ENCODE measurements at places on chromosomes 1 and 21.

DNA sequence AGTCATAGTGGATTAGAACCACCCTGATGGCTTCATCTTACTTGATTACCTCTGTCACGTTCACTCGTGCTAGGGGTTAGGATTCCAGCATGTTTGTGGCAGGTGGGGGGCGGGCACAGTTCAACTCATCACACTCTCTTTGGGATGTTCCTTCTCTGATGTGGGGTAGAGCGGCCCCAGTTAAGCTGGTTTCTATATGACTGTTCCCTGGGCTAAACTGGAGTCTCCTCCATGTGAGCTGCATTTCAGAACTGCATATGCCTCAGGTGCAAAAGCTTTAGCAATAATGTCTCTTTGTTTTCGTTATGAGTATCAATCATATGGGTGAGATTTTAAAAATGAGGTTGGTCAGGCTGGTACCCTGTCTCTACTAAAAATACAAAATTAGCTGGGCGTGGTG, 393.2 kb downstream of the RPS6KC1 start:
- DNase-seq = no peak

DNA sequence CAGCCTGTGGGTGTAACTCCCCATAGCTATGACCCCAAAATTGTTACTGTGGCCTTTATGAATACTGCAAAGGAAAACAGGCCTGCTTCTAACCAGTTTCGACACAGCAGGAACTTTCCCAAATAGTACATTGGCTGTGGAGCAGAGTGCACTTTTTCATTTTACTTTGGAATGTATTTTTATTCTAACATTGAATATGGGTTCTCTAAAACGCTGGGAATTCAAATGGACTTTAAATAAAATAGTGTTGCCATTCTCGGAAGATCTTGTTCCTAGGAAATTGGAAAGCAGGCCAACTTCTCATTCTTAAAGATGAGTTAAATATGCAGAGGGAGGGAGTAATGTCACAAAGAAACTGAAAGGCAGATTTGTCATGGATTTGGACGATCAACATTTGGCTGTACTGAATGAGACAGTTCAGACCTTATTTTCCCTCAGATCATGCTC, 39.6 kb upstream of the ARHGAP29 start:
- no peak for DNase-seq

DNA sequence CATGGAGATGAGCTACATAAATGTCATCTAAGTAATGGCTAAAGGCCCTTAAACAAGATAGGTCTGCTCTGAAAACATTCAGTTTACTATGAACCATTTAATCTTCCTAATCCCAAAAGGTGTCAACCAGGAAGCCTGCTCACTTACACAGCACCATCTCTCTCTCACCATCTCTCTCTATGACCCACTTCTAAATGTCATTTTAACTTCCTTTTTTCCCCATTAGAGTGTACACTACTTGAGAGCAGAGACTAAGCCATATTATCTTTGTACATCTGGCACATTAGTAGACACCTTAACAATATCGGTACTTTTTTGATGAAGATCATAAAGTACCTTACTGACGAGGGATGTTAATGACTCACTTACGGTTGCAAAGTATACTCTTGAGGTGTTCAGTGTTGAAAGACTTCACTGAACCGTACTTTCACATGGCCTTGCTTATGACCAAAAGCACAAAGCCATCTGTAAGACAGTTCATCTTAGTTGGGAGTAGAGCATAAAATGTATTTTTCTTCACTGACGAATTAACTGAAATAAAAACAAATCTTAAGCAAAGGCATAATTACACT, 25.4 kb downstream of the FBXO42 start:
- no peak for DNase-seq

- no peak for DNase-seq
Observed at GRCh38 chr1:171343727-171344472, 29.9 kb downstream of the FMO4 start.

- DNase-seq = peak; percentile 48
Observed at GRCh38 chr1:16168622-16169360, 12.9 kb upstream of the EPHA2 start.

DNA sequence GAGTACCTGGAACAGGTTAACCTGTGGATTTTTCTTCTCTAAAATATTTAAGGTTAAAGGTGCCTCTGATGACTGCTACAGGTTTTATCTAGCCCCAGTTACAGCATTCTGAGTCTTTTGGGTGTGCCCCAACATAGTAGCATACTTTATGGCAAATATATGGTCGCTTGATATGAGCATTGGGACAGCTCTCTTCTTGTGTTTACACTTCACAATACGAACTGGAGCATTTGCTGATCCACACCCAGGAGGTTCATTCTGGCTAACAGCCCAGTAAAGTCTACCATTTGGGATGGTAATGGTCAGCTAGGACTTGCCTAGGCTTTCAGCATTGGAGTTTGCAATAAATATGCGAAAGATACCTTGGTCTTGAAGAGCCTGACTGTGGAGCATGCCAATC, 101.3 kb downstream of the DISP1 start:
- DNase-seq = no peak

- DNase-seq = no peak
Observed at GRCh38 chr1:8580566-8580965, 236.9 kb downstream of the RERE start.

- no peak for DNase-seq
Observed at GRCh38 chr21:33313183-33313582, 11.6 kb upstream of the IFNAR1 start.

DNA sequence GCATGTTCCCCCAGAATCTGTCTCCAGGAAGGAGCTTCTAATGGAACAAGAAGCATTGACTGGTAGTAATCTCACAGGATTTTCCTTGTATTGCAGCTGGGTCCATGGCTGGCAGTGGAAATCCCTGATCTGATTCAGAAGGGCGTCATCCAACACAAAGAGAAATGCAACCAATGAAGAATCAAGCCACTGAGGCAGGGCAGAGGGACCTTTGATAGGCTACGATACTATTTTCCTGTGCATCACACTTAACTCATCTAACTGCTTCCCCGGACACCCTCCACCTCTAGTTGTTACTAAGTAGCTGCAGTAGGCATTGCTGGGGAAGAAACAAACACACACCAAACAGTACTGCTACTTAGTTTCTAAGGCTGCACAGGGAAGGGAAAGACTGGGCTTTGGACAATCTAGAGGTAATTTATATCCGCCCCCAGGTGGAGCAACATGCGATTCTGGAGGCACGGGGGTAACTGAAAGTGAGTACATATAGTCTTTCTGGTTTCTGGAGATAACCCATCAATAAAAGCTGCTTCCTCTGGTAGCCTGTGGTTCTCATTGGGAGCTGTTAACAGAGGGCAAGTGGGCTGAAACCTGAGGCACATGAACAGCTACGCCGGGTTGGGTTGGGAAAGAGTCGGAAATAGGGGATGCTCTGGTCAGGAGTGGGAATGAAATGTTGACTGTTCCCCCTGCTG, 837 bp upstream of the USP21 start:
- no peak for DNase-seq

GRCh38 chr1:228236744-228237143, 28.9 kb downstream of the OBSCN start:
- DNase-seq = no peak
